ENCODE measurements at places on chromosomes 3 and 15. TPM values are rescaled to one million over a fixed set of nuclear protein-coding genes. Genes with fewer than 3 reads are reported as not detected.

Gene COL6A5
- not detected for total RNA-seq

Gene SMCO1
- not detected for total RNA-seq

Gene THSD4
- 38.9 TPM for total RNA-seq

Gene CFAP100
- not detected for total RNA-seq

Gene MORC1
- total RNA-seq = not detected

Gene DPPA2
- not detected for total RNA-seq

Gene SAMMSON
- not detected for total RNA-seq

Gene SELENOS
- total RNA-seq = 70.5 TPM

Gene SLC12A8
- 13.1 TPM for total RNA-seq

Gene C3orf20
- total RNA-seq = not detected

Gene CCK
- total RNA-seq = not detected

Gene ZNF717
- 14.9 TPM for total RNA-seq

Gene UBE2Q2
- 17.7 TPM for total RNA-seq

Measured in lower leg skin (tissue), 4 donors.